ENCODE measurements at places on chromosomes 5 and 9.

DNA sequence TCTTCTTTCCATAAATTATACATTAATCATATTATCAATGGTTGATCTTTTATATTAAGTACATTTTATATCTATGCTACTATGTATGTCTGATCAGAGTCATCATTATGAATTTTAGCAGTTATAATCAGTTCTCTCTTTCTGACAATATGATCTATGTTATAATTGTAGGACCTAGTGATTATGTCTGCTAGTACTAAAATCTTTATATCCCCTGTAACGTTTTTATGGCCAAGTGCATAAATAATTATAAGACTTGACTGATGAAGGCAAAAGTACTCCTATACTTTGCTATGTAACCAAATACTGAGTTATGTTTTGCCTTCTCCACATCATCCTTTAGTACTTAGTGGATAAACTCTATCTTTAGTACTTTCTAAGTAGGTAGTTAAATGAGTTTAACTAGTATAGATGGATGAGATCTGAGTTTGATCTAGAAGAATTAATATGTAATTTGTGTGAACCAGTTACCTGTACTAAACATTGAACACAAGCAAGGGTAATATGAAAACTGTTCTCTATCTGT lies 75.4 kb downstream of the SLF1 start:
- DNase-seq: no peak

DNA sequence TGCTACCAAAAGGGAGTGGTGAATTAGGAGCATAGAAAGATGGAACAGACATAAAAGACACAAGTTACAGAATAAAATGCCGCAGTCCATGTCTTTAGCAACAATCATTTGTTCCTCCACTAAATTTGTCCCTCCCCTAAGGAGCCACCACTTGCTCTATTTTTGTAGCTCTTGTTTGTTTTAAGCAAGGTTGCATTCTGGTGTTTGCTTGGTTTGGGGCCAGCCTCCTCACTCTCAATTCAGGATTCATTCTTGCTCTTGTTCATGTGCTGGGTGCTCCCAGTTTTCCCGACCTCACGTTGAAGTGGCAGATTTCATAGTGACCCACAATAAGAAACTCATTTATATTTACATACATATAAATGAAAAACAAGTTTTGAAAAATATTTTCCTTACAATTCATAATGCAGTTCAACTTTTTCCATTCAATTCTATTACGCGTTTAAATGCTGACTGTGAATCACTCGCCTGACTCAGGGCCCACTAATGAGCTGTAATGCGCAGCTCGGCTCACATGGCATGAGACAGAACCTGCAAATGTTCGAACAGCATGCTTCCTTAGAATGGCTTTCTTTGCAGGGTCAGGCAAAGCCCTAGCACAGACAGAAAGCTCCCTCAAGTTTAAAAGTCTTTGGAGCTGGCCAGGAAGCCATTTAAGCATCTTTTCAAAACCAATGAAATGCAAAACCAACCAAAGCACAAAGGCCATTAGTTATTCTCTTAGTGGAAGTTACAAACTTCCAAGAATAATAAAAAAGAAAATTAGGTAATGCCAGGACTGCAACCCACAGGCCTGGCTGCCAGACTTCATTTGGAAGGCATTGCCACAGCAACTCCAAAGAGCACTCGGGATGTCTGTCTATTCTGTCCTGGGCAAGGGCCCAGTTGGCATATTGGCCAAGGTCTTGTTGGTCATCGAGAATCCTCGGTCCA lies 41.7 kb downstream of the RETREG1 start:
- peak; percentile 54 for DNase-seq

GRCh38 chr5:109982966-109983534 lies 293.3 kb downstream of the MAN2A1 start:
- no peak for DNase-seq

DNA sequence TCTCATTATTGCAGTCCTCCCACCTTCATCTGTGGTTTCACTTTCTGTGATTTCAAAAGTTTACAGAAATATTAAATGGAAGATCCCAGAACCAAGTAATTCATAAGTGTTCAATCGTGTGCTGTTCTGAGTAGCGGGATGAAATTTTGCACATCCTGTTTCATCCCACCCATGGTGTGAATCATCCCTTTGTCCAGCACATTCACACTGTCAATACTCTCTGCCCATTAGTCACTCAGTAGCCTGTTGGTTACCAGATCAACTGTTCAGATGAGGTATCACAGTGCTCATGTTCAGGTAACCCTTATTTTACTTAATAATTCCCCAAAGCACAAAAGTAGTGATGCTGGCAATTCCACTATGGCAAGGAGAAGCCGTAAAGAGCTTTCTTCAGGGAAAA lies 26.8 kb downstream of the FAM81B start:
- DNase-seq: no peak

DNA sequence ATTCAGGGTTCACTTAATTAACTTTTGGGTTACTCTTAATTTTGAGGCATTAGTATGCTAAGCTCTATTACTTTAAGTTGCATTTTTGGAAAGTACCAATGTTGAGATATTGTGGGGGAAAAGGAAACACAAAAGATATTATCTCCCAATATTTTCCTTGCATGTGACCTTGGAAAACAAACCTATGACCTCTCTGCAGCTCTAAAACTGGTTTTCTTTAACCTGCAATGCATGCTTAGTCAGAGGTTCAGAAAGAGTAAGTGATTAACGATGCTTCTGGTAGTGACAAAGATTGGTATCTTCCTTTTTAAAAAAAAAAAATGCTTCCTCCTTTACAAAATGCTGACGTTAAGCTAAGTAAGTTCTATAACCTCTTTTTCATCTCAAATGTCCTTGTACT lies 44.9 kb upstream of the CDH18 start:
- DNase-seq: no peak

DNA sequence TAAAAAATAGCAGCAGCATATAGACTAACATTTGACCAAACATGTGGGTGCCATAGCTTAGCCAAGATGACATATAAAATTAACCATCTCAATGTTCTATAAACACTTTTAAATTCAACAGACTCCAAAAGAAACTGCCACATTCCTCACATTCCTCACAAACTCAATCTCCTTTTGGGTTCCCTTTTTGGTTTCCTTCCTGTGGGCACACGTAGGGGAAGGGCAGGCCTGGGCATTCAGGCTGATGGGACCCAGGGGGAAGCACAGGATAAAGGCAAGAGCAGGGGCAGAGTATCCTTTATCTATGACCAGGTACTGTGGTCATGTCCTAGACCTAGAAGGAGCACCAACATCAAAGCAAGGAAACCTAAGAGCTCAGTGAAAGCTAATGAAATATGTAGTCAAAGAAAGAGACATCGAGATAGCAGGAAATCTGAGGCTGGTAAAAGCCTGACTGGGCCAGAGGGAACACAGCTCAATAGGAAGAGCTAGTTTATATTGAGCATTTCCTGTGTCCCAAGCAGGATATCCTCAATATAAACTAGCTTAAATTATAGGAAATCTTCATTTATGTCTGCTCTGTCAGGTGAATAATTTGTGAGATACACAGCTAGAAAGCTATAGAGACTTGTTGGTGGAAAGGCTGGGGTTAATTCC lies 13.6 kb upstream of the ERAP1 start:
- no peak for DNase-seq

- no peak for DNase-seq
These were observed at the start of gene CCL27 for GRCh38 chr9:34662526-34663302. Gene CCL27, minus strand, starts transcription at chr9:34662657. Its CDS starts 24 bp downstream, at chr9:34662633.

DNA sequence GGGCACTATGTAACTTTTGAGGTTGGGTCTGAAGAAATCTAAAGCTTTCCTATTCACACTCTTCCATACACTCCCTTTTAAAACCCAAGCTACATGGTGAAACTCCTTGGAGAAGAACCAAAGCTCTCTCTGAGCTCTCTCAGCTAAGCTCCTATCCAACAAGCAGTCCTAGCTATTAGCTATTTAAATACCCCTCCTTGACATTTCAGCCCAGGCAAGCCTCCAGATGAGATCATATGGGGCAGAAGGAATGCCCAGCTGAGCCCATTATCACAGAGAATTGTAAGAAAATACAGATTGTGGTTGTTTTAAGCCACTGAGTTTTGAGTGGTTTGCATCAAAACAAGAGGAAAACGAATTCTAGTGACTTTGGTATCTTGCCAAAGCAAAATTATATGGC lies 15.2 kb downstream of the HSPB3 start:
- DNase-seq: no peak

DNA sequence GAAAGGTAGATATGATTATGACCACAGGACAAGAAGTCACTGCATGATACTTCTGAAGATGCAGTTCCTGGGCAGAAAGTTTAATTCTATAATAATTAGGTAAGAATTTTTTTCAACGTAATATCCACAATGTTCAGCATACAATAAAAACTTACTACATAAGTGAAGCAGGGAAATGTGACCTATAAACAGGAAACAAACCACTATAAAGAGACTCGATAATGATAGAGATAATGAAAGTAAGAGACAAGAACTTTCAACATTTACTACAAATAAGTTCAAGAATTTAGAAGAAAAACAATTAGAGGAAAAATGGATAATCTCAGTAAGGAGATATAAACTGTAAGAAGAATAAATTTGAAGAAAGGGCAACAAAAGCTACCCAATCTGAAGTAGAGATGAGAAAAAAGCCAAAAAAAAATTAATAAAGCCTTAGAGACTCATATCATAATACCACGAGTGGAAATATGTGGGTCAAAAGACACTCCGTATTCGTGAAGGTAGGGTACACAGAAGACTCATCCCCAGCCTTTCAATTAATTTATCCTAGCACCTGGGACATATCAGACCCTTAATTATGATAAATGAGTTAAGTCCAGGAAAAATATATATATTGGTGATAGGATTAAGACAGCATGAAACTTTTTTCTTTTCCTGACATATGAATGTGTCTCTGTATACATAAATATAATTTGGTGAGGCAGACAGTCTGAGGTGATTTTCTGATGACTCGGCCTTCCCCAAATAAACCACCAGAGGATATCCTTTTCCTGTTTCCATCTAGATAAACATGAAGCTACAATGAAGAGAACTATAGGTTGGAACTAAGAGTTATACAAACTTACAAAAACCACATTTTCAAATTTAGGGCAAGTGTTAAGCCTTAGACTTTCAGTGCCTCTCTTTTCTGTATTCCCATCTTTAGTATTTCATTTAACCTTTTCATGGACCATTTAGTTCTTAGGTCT lies 120.4 kb downstream of the RAPGEF6 start:
- no peak for DNase-seq

GRCh38 chr5:79795764-79796398 lies 106.2 kb downstream of the CMYA5 start:
- no peak for DNase-seq

DNA sequence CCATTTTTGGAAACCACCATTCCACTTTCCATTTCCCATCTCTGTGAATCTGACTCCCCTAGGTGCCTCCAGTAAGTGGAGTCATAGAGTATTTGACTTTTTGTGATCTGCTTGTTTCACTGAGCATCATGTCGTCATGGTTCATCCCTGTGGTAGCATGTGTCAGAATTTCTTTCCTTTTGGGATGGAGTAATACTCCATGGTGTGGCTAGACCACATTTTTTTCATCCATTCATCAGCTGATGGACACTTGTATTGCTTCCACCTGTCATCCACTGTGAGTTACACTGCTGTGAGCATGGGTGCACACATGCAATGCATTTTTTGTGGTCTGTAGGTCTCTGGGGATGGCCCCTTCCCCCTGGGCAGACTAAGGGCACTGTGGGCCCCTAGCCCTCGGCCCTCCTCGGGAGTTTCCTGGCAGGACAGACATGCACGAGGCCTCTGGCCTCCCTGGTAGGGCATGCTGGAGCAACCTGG lies 115.9 kb downstream of the GADD45G start:
- DNase-seq: no peak

GRCh38 chr5:134162592-134162991 lies 14.2 kb downstream of the SKP1 start:
- no peak for DNase-seq

DNA sequence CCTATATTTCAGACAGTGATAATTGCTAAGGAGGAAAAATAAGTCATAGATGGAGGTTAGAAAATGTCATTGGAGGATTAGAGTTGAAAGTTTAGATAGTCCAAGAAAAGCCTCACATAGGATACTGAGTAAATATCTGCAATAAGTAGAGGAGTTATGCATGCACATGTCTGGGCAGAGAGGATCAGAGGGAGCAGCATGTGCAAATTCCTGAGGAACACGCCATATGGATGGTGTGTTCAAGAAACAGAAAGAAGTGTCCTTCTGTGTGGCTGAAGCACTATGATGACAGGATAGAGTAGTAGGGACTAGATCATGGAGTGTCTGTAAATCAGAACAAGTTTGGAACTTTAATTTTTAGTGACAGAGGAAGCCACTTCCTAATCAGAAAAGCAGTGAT lies 52.2 kb downstream of the SGCD start:
- no peak for DNase-seq

DNA sequence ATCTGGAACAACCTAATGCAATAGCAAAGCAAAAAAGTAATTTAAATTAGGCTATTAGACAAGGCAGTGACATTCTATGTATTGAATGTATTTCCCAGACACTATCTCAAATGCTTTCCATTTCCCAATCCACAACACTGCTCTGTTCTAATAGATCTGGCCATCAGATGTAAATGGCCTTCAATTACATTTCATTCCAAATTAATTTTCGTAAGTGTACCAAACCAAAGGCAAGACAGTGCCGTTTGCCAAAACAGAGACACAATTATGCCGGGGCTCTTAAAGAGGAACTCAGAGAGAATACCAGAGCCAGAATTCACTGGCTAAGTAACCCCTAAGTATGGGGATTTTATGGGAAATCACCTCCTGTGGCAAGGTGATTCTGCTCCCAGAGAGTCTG lies 63.1 kb downstream of the GNAQ start:
- no peak for DNase-seq

- no peak for DNase-seq
These were observed 192.5 kb upstream of the ZNF462 start for GRCh38 chr9:106670418-106670817.

DNA sequence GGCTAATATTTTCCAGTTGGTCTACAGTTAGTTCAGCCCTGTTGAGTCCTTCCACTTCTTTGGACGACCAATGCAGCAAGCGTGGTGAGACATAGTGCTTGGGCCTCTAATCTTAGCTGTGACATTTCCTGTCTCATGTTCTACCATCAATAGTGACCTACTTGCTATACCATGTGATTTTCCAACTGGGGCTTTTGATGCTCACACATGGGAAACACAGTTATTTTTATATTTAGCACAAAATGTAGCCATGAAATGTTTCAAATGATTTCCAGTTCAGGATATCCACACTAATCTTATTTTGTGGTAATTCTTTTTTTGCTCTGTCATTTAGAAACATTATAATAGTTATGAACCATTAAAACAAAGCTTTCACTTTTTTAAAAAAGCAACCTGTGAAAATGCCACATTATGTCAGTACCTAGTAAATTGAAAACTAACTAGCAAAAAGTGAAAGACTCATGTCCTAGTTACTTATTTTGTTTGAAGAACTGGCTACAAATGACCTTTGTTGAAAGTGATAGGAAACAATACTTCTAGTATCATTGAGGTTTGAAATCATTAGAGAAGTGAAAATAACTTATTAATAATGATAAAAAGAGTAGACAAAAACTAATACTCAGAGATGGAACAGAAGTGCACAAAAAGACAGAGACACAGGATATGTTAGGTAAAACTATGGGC lies 18.3 kb downstream of the MARCHF3 start:
- no peak for DNase-seq

DNA sequence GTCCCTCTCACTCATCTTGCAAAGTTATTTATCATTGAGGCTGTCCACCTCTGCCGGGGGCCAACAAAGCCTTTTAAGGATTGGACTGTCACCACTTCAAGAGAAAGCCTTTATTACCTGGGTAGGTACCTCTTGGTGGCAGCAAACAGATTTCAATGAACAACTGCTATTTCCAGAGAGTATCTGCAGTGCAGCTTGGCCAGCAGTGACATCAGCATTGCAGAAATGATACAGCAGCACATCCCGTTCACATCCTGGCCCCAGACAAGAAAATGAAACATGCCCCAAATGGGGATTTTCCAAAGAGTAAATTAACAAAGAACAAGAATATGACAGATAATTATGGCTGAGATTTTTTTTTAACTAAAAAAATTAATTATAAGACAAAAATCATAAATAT lies 2.3 kb upstream of the SPATA6L start:
- no peak for DNase-seq
